ENCODE measurements at places on chromosomes 1 and 21. TPM values are rescaled to one million over a fixed set of nuclear protein-coding genes. Genes with fewer than 3 reads are reported as not detected.

Gene CAPZB
- 320 TPM for polyA plus RNA-seq

Gene FMO5
- 0.54 TPM for polyA plus RNA-seq

Gene MAP10
- 2.3 TPM for polyA plus RNA-seq

Gene LY9
- polyA plus RNA-seq: not detected

Gene CLEC20A
- not detected for polyA plus RNA-seq

Gene CFAP74
- 0.21 TPM for polyA plus RNA-seq

Gene RBM11
- 6.3 TPM for polyA plus RNA-seq

Gene FAM177B
- polyA plus RNA-seq: not detected

Gene NMNAT2
- 3.6 TPM for polyA plus RNA-seq

Measured in GM23338 (cell line).